ENCODE measurements at places on chromosomes 3 and 15.

- DNase-seq = no peak
Observed at GRCh38 chr3:89300526-89300925, 193.1 kb downstream of the EPHA3 start.

DNA sequence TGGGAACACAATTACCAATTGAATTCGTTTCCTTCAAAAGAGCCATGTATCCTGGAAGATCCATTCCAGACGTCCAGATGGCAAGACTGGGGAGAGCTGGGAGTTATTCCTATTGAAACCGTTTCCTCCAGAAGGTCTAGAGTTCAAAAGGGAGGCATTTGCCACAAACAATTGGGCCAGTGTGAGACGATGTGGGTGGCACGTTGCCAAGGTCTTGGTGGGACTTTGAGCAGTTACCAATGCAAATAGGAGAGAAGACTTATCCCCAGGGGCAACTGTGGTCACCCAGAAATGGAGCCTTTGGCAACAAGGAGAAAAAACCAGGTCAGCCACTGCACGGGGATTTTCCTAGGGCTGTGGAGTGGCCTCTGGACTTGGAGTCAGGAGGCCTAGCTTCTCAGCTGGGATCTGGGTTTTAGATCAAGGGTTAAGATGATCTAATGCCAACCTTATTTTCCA, 29.6 kb upstream of the TLE3 start:
- no peak for DNase-seq

DNA sequence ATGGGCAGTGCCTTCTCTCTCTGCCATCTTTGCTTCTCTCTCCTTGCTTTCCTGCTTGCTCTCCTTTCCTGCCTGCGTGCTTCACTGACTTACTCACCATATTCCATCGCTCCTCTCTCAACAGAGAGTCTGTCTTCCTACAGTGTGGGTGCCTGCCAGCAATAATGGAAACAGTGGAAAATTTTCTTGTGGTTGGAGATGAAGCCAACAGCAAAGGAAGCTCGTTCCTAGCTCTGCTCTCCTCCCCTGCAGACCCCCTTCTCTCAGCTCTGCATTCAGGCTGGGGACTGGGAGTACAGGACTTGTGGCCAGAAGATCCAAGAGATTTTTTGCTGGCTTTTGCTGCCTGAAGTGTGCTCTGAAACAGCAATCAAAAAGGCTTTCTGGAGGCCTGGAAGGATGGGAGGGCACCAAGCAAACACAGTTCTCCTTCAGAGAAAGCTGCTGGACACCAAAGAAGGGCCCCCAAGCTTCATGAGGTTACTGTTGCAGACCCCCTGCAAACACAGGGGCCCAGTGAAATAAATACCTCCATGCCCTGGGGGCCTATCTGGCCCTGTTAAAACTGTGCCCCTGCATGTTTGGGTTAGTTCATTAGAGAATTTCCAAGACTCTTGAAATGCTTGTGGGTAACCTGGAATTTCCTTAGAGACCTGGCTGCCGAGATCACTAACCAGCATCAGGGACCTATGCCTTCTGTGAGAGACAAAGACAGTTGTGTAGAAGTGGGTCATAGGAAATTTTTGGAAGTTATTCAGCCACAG, 149.9 kb upstream of the RASGRP1 start:
- DNase-seq = no peak

DNA sequence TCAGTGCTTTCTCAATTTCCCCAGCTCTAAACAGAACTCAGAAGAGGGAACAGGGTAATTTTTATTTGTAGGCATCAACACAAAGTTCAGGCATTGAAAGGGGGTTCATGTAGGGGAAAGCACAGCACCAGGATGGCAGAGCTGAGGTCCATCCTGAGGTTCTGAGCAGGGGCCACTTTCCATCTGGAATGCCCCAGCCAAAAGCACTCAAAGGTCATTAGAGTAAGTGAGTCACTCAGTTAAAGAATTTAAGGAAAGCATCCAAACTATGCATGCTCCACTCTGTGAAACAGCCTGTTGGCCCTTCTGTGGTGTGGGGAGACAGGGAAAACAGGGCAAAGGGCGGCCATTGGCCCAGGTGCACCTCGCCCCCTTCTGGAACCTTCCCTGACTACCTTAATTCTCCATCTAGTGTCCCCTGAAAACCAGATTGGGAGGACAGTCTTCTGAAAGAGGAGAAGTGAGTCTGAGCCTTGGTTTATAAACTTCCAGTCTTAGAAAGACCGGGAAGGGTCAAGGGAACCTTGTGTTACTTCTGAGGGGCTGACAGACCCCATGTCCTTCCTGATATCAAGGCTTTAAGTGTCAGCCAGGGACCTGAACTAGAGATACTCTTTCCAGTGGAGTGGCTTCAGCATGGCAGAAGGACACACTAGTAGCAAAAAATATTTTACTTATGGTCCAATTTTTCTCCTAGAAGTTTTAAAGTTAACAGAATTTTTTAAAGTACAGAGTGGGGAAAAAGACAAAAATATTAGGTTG, 133.3 kb downstream of the MYLK start:
- DNase-seq = no peak

DNA sequence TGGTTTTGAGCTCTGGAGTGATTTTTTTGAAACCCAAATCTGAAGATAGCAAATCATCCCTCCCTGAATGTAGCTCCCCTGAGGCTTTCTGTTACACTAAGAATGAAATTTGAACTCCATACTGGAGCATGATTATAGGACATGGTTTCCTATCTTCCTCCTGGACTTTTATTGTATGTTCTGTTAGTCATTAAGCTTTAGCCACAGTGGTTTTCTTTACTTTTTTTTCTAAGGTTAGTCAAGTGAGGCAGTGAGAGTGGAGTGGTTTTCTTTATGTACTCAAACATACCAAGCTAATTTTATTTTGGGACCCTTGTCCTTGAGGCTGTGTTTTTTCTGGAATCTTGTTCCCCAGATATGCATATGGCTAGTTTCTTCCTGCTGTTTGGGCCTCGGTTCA, 55.2 kb upstream of the FRMD4B start:
- no peak for DNase-seq

- no peak for DNase-seq
Observed at GRCh38 chr15:88467935-88468528, 524 bp downstream of the MRPS11 start.

- DNase-seq = no peak
Observed at GRCh38 chr3:170089862-170090600, 52.2 kb downstream of the GPR160 start.

GRCh38 chr3:122678506-122678905, 2.1 kb upstream of the PARP14 start:
- DNase-seq = peak; percentile 18

- DNase-seq = no peak
Observed at GRCh38 chr3:114025451-114025850, 30.9 kb downstream of the CCDC191 start.

DNA sequence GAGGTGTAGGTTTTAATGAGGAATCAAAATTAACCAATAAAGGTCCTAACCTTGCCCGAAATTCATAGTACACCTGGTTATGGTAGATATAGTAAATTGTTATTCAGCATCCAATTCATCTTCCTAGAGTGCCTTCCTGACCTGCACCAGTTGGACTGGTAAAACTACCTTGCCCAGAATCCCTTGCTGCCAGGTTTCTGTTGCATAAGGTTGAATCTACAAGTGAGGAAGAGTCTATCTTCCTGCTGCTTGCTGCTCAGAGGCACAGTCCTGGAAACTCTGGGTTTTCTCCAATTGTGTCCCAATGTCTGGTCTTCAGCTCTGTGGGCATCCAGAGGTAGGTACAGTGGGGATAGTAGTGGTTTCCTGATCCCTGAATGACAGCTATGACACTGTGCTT, 17.3 kb downstream of the CCDC54 start:
- DNase-seq = no peak

GRCh38 chr15:74768099-74768770, 13.6 kb upstream of the CSK start:
- DNase-seq = no peak

- no peak for DNase-seq
Observed at GRCh38 chr3:47746264-47746663, 35.4 kb downstream of the SMARCC1 start.

DNA sequence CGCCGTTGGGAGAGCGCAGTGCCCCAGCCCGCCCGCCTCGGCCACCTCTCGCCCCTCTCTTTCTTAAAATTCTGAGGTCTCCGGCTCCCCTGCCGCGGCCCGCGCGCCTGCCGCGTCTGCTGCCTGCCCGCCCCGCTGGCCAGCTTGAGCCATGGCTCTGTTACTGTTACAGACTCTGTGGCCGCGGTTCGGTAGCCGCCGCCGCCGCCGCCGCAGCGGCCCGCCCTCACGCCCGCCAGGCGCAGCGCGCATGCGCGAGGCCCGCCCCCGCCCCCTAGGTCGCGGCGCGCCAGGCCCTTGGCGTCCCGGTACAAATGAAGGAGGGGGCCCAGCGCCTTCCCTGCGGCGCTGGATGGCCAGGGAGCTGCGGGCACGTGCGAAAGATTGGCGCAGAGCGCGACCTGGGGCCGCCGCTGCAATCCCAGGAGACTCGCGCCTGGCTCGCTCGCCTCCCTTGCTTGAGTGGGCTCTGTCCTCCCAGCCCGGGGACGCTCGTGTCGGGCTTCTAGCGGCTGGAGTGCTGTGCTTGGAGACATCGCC, at the start of gene ONECUT1:
Gene ONECUT1 (minus strand): TSS at position 168 of the 540 bp plus-strand sequence. CDS start 452 bp downstream, outside the sequence.
- peak; percentile 42 for DNase-seq

- no peak for DNase-seq
Observed at GRCh38 chr15:35698331-35698730, 152.4 kb upstream of the DPH6 start.

DNA sequence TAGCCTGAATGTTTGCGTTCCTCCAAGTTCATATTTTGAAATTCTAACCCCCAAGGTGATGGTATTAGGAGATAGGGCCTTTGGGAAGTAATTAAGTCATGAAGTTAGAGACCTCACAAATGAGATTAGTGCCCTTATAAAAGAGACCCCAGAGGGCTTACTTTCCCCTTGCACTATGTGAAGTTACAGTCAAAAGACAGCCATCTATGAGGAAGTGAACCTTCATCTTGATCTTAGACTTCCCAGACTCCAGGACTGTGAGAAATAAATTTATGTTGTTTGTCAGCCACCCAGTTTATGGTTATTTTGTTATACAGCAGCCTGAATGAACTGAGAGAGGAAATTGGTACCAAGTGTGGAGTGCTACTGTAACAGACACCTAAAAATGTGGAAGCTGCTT, 74.4 kb downstream of the DAPK2 start:
- DNase-seq = no peak

DNA sequence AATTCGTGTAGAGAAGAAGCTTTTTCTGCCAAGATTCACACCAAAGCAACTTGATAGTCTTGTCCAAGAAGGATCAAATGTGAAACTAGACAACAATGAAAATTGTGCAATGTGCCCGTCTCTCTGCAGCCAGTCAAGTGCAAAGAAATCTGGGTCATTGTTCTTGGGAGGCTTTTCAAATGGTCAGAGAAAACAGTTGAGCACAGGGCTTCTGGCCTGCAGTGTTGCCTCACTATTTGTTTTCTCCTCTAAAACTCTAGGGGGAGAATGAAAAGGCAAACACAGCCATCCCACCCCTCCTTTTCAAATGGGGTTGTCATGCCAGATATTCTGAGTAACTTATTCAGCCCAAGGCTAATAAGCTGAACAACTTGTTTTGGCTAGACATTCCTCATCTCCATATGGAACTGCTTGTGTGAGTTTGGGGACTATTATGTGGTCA, 417.6 kb upstream of the CDIN1 start:
- no peak for DNase-seq

DNA sequence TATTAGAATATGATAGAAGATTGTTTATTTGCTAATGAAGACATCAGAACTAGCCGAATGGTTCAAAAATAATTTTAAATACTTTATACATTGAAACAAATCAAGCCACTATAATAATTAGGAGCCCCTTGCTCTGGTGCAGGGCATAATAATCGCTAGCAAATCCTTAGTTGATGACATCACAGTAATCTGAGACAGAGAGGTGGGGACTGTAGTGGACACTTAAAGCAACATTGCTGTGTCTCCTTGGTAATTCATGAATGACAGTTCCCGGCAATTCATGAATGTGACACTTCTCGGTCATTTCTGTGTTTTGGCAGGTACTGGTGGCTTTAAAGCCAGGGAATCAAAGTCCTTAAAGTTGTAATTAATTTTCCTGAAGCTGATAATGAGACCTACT, 114.3 kb downstream of the PPM1L start:
- no peak for DNase-seq

GRCh38 chr15:68382286-68383007, 49.5 kb downstream of the ITGA11 start:
- no peak for DNase-seq

- no peak for DNase-seq
Observed at GRCh38 chr3:30886888-30887287, 7.6 kb downstream of the GADL1 start.

GRCh38 chr3:193983846-193984818, 151.8 kb upstream of the HES1 start:
- DNase-seq = no peak

GRCh38 chr3:133935843-133936769, 40.4 kb upstream of the RAB6B start:
- no peak for DNase-seq

DNA sequence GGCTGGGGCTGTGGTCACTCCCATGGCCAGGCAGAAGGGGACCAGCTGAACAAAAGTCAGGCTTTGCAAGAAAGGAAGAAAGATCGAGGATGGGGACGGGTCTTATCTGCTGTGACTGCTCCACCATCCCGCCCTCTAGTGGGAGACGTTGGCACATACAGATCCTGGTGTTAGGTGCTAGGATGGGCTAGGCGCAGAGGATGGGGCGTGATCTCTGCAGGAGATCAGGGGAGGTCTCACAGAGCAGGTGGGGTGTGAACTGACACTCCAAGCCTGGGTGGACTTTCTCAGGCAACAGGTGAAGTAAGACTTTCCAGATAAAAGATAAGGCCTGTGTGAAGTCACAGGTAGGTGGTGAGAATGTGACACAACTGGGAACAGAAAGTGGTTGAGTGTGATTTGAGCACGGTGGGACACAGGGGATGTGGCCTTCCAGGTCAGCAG, 141.9 kb upstream of the SMAD3 start:
- DNase-seq = no peak

- no peak for DNase-seq
Observed at GRCh38 chr3:169939751-169940150, 26.9 kb upstream of the SEC62 start.

GRCh38 chr3:70040386-70040785, 40.9 kb downstream of the SAMMSON start:
- no peak for DNase-seq

- DNase-seq = no peak
Observed at GRCh38 chr3:56813653-56813960, 11.9 kb upstream of the ARHGEF3 start.

- DNase-seq = no peak
Observed at GRCh38 chr15:56366211-56366610, 985 bp downstream of the TEX9 start.

DNA sequence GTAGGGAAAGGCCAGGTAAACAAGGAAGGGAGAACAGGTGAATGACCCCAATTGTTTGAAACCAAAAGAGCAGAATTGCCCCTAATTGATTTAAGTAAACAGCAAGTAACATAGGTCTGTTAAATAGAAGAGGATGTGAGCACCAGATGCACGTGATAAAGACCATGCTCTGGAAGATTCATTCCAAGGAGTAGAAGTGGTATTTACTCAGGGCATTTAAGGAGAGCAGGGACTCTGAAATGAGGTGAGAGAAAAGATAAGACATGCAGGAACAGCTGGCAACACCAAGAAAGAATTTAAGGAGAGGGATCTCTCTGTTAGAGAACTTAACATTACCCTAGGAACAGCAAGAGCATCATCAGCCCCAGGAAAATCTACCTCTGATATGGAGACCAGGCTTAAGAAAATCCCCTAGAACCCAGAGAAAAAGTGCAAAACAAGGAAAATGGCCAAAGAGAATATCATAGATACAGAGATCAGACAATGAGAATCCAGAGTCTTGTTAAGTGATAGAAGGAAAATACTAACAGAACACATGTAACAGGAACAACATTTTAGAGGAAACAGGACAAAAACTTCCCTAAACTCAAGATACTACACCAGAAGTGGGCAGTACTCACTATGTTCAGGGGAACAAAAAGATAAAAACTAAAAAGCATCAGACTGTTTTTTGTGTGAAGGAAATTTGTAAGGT, 6.4 kb downstream of the NUDT16 start:
- no peak for DNase-seq
